A549 treated with AZD2906 at 1 μM for 4 hours (cell line): ENCODE measurements at places on chromosomes 5 and 9. TPM values are rescaled to one million over a fixed set of nuclear protein-coding genes. Genes with fewer than 3 reads are reported as not detected.

SLC9A3 gene
- 2.0 to 2.3 TPM (median 2.2 TPM) in 5 replicates for total RNA-seq

SLC36A2 gene
- not detected in 5 replicates for total RNA-seq

THBS4 gene
- 0.03 to 0.07 TPM (median 0.06 TPM) in 3 of 5 replicates, not detected in the others for total RNA-seq

GARNL3 gene
- total RNA-seq: 2.0 to 3.7 TPM (median 2.5 TPM) in 5 replicates

CTXN3 gene
- total RNA-seq: not detected in 5 replicates

HRH2 gene
- 0.34 to 0.55 TPM (median 0.50 TPM) in 5 replicates for total RNA-seq

SOHLH1 gene
- 0.05 to 0.08 TPM (median 0.05 TPM) in 3 of 5 replicates, not detected in the others for total RNA-seq

SEMA5A gene
- under 0.01 TPM in 2 of 5 replicates, not detected in the others for total RNA-seq

MLANA gene
- not detected in 5 replicates for total RNA-seq

IL3 gene
- total RNA-seq: not detected in 5 replicates

GHR gene
- 0.02 to 0.05 TPM (median 0.02 TPM) in 5 replicates for total RNA-seq

GRM6 gene
- not detected in 5 replicates for total RNA-seq

CCDC192 gene
- total RNA-seq: not detected in 5 replicates

TRIM36 gene
- total RNA-seq: 1.9 to 2.4 TPM (median 2.1 TPM) in 5 replicates

GGTA1 gene
- total RNA-seq: not detected in 5 replicates

C5orf52 gene
- total RNA-seq: not detected in 5 replicates

ZNF367 gene
- 5.3 to 6.2 TPM (median 5.6 TPM) in 5 replicates for total RNA-seq

S1PR3 gene
- total RNA-seq: 89.8 to 95.1 TPM (median 93.5 TPM) in 5 replicates

OR1L6 gene
- total RNA-seq: not detected in 5 replicates

CDO1 gene
- not detected in 5 replicates for total RNA-seq
